ENCODE measurements at places on chromosomes 7 and 10.

DNA sequence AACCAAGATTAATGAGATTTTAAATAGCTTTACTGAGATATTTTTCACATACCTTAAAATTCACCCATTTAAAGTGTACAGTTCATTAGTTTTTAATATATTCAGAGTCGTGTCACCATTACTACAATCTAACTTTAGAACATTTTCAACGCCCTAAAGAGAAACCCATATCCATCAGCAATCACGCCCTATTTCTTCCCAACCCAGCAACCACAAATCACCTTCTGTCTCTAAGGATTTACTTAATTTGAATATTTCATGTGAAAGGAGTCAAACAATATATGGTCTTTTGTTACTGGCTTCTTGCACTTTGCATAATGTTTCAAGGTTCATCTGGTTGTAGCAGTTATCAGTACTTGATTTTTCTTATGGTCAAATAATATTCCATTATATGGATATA, 25.1 kb upstream of the PDZD8 start:
- no peak for DNase-seq

DNA sequence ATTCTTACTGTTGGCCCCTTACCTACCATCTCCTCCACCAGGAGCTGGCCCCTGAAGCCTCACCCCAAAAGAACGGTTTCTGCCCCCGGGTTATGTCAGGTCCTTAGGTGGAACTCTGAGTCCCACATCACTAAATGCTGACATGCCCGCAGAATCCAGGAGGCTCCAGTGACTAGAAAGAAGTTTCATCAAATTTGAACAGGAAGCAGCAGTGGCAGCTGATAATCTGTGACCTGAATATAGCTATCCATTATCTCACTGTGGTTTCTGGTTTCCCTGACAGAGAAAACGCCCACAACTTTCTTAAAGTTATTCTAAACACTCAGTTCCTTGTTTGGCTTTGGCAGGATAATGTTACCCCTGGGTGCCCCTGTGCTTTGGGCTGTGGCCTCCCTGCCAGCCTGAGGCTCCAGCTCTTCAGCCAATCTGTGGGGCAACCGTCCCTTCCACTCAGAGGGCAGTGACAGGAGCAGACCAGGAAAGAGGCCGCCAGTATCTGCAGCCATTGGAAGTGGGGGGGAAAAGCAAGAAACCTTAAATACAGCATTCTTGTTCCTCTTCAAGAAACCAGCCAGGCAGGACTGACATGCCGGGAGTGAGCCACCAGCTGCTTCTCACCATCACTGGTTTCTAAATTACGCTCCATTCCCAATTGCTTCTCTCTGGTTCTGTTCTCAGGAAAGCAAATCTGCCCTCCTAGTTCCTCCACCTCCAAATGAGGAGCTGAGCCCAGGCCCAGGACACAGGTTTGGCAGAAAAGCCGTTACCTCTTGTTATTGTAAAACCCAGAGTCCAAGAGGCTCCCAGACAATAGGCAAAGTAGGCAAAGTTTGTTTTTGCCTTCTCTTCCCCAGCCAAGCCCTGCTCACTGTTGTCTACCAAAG, 41.2 kb upstream of the VCL start:
- DNase-seq = no peak

GRCh38 chr10:14468023-14468441, 137.3 kb upstream of the FRMD4A start:
- DNase-seq = no peak

DNA sequence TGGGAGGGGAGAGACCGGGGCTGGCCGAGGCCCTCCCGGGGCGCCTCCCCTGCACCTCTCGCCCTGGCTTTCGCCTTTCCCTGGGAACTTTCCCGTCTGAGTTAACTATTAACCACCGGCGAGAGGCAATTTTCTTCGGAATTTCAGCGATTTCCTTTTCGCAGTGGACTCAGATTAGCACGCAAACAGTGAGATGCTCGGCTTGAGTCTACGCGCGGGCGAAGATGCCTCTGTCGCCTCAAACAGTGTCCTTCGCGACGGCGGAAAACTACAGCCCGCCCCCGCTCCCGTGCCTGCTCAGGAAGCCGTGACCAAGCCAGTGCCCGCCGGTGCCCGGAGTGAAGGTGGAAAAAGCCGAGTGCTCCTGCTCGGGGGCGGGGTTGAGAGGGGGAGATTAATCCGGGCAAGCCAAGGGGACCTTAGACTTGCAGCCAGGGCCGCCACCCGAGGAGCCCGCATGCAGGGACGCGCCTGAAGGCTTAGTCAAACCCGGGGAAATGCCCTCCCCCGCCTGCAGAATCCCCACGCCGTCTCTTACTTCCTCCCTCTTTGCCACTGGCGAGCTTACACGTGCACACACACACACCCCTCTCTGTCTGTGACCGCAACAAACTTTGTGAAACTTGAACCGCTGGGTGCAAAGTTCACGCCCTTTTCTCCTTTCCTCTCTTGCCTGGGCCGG, 14.5 kb upstream of the PAX2 start:
- DNase-seq = no peak

- DNase-seq = no peak
These were observed 40.5 kb downstream of the AOAH start for GRCh38 chr7:36683695-36684357.

- no peak for DNase-seq
These were observed 6.1 kb downstream of the PSTK start for GRCh38 chr10:122986335-122986734.

- DNase-seq = no peak
These were observed 8.7 kb downstream of the DIP2C start for GRCh38 chr10:680745-681144.

DNA sequence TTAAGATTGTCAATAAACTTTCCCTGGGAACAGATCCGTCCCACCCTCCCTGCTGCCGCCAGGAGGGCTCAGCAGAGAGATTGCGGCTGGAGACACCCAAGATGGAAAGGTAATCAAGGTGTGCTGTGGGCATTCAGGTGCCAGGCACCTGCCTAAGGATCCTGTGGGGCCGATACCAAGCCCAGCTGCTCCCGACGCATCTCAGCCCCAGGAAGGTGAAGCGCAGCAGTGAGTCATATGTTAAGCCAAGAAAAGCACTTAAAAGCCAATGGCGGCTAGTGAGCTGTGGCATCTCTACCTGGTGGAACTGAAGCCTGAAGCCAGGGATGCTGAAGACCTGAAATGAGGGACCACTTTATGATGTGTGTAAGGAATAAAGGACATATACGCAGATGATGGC, 6.1 kb downstream of the WDR86 start:
- no peak for DNase-seq

DNA sequence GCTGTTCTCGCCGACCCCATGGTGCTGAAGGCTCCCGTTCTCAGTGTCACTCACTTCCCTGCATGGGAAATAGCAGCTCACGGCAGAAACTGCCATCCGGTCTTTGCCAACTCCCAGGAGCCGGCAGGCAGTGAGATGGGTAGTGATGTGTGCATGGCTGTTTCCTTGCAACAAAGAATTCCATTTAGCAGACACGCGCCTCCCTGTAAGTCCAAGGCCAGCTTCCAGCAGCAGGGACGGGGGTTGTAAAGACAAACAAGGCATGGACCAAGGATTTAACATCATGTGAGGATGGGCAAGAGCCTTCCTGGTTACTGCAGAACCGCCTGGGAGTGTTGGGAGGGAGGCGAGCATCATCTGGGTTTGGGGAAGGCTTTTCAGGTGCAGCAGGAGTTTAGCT, 273.1 kb downstream of the GLRX3 start:
- no peak for DNase-seq

GRCh38 chr7:153413540-153414287, 638.5 kb upstream of the DPP6 start:
- DNase-seq = no peak

- no peak for DNase-seq
These were observed 515.2 kb downstream of the REEP3 start for GRCh38 chr10:64036321-64036930.

- DNase-seq = no peak
These were observed 21.3 kb upstream of the AGR2 start for GRCh38 chr7:16826060-16826459.

- DNase-seq = no peak
These were observed 15.2 kb downstream of the STK32C start for GRCh38 chr10:132292287-132293200.

DNA sequence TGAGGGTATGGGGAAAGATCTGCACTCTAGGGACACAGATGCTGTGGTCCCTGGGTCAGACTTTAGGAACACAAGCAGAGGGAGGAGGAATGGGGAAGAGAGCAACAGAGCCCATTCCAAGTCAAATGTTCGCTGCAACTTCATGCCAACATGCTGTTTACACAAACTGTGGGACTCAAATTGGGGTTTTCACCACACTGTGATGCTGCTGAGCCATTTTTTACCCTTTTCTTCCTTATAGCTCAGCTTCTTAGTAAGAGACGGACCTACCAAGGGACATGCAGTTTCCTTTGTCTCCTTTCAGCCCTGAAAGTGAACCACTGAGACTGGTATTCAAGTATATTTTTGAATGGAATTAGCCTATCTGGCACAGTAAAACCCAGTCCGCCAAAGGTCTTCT, 64.3 kb upstream of the AGK start:
- DNase-seq = no peak

DNA sequence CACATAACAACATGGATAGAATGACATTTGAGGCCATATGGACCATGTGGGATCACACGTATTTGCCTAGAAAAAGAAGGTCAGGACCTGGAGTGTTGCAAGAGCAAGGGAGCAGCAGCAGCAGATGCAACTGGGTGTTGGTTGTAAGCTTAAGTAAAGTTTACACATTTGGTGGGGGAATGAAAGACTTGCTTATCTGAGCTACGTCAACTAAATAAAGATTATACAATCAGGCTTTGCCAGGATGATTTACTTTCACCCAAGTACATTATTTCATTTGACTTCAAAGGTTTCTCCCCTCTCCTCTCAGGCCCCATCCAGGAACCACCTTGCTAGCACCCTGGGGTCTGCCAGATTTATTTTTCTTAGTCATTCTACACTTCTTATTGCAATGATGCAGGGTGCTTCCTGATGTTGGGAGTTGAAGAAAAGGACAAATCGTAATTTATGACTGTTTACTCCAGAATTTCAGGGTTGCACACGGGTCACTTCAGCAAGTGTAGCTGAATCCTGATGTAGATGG, 591.9 kb upstream of the IGFBP3 start:
- DNase-seq = no peak

GRCh38 chr7:87220734-87221215, 1.2 kb upstream of the TMEM243 start:
- no peak for DNase-seq

DNA sequence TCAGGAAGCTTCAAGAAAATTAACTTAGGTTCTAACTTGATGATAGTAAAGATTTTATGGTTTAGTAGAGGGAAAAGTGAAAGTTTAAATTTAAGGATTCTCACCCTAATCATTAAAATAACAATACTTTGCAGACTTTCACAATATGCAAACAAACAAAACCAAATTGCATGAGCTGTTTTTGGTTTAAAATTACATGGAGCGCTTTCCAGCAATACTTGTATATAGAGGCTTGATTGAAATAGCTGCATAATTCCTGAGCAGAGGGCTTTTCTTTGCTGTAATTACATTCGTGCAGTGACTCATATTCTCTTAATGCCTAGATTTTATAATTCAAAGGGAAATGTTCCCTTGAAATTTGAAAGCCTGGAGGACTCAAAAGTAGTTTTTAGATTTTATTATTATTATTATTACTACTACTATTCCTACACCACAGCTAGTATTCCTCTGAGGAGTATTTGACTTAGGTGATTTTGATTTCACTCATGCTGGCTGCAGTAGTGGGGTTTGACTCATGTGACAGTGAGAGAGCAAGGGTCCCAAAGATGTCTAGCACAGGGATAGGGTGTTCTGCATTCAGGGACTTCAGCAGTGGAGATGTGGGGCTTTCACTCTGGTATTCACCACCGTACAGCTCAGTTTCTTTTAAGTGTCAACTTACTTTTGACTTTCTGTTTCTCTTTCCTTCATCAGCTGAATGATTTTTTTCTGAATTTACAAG, 138.1 kb downstream of the ADAM22 start:
- no peak for DNase-seq

DNA sequence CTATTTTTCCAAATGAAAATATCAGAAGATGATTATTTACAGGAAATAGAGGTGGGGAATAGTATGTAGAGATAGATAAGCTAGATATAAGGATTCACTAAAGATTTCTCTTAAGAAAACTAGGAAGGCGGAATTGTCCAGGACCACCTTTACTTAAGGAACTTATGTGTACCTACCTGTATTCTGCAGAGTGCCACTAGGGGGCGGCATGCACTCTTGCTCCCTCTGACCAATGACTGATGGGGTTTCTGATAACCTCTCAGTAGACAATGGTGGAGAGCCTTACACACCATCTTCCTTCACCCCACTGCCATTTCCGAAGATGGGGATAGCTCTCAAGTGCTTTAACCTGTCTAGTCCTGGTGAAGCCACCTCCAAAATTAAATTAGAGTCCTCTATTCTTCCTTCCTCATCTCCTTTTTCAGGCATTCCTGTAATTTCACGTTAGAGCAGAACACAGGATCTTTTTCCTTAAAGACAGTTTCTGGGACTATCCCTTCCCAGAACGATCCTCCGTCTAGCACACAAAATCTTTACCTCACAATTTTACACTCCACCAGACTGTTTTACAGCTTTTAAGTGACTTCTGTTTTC, 453.1 kb downstream of the SORCS1 start:
- DNase-seq = no peak

- no peak for DNase-seq
These were observed 65.1 kb upstream of the CYP26C1 start for GRCh38 chr10:92995509-92995908.

DNA sequence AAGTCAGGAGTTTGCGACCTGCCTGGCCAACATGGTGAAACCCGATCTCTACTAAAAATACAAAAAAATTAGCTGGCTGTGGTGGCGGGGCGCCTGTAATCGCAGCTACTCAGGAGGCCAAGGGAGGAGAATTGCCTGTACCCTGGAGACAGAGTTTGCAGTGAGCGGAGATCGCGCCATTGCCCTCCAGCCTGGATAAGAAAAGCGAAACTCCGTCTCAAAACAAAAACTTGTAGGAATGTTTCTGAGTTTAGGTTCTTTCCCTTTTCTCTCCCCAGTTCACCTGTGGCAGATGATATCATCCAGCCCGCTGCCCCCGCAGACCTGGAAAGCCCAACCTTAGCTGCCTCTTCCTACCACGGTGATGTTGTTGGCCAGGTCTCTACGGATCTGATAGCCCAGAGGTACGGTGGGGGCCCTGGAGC, 138.8 kb upstream of the BTBD16 start:
- no peak for DNase-seq

DNA sequence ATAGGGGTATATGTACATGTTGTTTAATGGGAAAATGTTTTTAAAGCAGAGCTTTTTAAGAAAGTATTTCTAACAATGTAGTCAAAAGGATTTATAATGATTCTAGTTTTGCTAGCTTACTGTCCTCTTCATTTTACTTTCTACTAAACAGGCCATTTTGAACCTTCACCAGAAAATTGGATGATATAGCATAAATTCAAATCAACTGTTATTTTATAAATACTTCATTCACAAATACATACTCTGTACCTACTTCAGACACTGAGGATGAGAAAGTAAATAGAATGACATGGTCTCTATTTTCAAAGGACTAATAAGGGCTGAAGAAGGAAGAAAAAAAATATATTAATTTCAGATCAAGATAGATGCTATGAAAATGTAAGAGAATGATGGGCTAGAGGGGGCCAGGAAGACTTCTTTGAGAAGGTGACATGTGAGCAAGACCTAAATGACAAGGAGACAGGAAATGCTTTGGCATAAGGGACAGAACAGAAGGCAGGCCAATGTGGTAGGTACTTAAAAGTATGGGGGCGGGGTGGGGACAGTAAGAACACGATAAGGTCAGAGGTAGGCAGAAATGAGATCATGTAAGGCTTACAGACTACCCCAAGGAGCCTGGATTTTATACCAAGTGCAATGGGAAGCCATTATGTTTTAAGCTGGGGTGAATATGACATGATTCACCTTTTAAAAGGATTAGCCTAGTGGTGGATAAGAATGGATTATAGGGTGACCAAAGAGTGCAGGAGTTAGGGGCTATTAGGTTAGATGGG, 5.2 kb downstream of the NAMPT start:
- no peak for DNase-seq

All from cortex of kidney (tissue), 1 donor.